ENCODE measurements at places on chromosomes 2 and 18.

DNA sequence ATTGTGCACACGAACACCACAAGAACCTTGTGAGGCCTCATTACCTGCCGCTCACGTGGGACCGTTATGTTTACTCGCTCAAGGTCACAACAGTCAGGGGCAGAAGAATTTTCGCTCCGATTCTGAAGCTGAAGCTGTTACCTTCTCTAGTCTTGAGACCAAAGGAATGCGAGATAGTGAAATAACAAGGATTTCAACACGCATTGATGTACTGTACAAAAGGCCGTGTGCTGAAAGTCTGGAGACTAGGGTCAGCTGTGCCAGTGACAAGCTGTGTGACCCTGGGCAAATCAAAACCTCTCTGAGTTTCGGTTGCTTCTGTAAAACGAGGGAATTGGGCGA, 583 bp downstream of the NEMP2 start:
- DNase-seq: no peak

DNA sequence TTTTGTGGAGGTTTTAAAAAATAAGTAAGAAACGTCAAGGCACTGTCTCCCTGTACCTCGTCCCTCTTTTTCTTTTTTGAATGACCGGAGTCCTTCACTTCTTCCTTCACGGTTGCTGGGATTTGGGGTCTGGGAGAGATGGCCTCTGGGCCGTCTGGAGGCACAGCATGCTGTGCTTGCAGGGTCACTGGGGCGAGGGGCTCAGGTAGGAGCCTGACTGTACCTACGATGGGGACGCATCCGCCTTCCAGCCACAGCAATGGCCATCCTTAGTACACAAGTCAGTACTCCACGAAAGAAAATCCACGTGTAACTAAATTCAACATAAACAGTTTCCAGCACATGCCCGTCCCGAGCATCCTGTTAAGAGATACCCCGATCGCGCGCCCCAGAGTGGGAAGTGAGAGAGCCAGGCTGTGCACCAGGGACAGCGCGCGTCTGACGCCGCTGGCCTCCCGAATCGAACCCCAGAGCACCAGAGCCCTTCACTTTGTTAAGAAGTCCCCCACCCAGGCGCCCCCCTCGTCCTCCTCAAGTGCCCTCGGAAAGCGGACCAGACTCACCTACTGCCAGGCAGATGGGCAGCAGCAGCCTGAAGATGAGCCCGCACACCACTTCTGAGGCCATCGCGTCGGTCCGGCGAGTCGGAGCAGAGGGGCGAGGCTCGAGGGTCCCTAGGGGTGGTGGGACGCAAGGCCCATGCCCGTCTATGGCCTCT, 1.2 kb downstream of the PIEZO2 start:
- no peak for DNase-seq

- no peak for DNase-seq
These were observed 593.9 kb downstream of the NYAP2 start for GRCh38 chr2:225993430-225993829.

- DNase-seq: no peak
These were observed 44.1 kb upstream of the NDUFV2 start for GRCh38 chr18:9058406-9058805.
